ENCODE measurements at places on chromosomes 5 and 9.

DNA sequence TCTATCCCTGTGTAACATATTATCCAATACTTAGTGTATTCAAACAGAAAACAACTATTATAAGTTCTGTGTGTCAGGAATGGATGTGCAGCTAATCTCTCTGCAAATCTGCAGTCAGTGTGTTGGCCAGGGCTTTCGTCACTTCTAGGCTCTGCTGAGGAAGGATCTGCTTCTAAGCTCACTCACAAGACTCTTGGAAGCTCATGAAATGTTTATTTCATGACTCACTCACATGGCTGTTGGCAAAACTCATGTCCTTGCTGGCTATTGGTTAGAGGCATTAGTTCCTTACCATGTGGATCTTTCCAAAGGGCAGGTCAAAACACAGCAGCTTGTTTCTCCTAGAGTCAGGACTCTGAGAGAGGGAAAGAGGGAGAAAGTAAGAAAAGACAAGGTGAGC lies 367.4 kb upstream of the SMARCA2 start:
- DNase-seq = no peak

- no peak for DNase-seq
These were observed 160.0 kb downstream of the PRR16 start for GRCh38 chr5:120624021-120624563.

GRCh38 chr9:79240774-79241173 lies 331.0 kb upstream of the TLE4 start:
- no peak for DNase-seq

DNA sequence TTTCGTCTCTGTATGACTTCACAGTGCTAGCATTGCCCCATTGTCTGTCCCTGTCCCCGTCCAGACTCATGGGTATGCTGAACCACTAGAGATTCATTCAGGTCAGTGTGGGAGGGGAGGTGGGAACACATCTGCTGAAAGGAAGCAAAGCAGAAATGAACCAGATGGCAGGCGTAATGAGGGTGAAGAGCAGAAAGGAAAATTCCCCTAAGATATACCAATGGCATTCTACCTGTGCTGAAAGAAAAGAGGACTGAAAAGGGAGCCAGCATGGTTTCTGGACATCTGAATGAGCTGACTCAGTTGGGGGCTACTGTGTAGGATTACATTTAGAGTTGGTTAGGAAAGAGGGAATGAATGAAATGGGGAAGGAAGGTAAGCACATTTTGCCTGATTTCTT lies 678.7 kb downstream of the MAT2B start:
- no peak for DNase-seq

GRCh38 chr9:121698627-121699570 lies 47.5 kb downstream of the DAB2IP start:
- peak; percentile 8 for DNase-seq

GRCh38 chr5:33470544-33470943 lies 29.8 kb downstream of the TARS1 start:
- DNase-seq = no peak

GRCh38 chr9:35026671-35027070 lies 37.1 kb downstream of the DNAJB5 start:
- no peak for DNase-seq

- no peak for DNase-seq
These were observed 2.2 kb downstream of the FTMT start for GRCh38 chr5:121853850-121854249.

GRCh38 chr9:84940294-84940693 lies 270.8 kb downstream of the NTRK2 start:
- DNase-seq = no peak

GRCh38 chr5:156295431-156295830 lies 31.5 kb upstream of the SGCD start:
- DNase-seq = no peak

- DNase-seq = no peak
These were observed 11.9 kb upstream of the GM2A start for GRCh38 chr5:151240924-151241635.

- no peak for DNase-seq
These were observed 821.5 kb downstream of the EFNA5 start for GRCh38 chr5:106849266-106849665.

GRCh38 chr5:31942546-31942945 lies 231.6 kb downstream of the GOLPH3 start:
- DNase-seq = no peak

DNA sequence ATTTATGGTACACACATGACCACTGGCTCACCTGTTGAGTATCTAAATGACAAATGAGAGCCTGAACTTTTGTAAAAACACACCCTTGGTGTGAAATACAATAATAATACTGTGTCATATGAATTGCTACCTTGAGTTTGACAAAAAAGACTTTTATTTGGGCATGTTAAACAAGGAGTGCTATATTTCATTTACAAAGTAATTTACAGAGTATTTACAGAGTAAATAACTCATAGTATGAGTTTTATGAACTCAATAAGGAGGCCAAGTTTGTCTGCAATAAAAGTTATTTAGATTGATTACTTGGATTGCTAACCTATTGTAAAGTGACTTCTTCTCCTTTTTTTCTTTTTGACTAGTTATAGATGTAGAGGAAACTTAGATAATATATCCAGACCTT lies 146.0 kb upstream of the NUDT12 start:
- DNase-seq = no peak

GRCh38 chr5:149639737-149640136 lies 58.4 kb downstream of the ARHGEF37 start:
- DNase-seq = no peak

DNA sequence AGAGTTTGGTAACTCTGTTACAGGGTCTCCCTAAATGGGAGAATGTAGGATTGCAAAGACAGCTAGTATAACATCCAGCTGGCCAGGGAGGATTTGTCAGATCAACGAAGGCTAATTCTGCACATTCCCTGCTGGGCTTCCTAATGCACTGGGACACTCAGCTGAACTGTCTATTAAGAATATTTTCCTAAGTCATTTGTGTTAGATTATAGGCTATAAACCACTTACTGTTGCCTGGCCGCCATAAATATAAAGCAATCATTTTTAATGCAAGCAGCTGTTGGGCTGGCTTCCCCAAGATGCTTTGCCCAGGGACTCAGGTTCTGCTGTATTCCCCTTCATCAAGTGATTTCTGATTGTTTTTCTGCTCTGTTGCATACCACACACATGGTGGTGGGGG lies 35.3 kb upstream of the SLIT3 start:
- DNase-seq = no peak

GRCh38 chr9:127334725-127335124 lies 62.2 kb upstream of the SLC2A8 start:
- DNase-seq = no peak

- no peak for DNase-seq
These were observed 1.3 kb downstream of the HAVCR2 start for GRCh38 chr5:157107508-157107907.

DNA sequence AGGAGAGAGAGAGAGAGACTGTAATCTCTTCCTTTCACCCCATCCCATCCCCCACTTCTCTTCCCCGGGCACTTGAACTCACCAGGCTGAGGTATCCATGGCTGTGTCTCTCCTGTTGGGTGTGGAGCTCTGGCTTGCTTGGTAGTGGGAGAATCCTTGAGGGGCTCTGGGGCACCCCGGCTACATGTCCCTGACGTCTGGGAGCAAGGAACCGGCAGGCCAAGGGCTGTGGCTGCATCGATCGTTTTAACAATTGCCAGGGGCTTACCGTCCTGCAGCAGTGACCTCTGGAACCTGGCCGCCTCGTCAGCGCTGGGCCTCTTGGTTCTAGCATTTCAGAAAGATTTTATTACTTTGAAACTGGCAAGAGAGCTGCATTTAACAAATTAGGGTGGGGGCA lies 30.0 kb downstream of the FGF18 start:
- no peak for DNase-seq

DNA sequence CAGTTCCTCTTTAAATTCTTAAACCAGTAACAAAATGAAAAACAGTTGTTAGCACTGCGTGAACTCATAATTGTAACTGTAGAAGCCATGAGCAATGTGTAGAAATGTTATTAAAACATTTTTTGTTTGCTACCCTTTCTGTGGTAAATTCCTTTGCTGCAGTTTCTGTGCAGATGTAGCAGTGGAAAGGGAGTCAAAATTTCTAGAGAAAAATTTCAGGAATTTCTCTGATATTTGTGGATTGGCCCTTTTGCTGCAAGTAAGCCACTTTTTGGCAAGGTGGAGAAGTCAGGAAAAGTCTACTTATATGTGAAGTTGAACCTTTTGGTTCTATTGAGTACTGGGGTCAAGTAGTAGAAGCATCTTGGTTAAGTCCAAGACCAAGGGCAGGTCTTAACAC lies 10.1 kb downstream of the FBXL7 start:
- no peak for DNase-seq

- no peak for DNase-seq
These were observed 34.7 kb downstream of the TRIP13 start for GRCh38 chr5:927172-928015.

DNA sequence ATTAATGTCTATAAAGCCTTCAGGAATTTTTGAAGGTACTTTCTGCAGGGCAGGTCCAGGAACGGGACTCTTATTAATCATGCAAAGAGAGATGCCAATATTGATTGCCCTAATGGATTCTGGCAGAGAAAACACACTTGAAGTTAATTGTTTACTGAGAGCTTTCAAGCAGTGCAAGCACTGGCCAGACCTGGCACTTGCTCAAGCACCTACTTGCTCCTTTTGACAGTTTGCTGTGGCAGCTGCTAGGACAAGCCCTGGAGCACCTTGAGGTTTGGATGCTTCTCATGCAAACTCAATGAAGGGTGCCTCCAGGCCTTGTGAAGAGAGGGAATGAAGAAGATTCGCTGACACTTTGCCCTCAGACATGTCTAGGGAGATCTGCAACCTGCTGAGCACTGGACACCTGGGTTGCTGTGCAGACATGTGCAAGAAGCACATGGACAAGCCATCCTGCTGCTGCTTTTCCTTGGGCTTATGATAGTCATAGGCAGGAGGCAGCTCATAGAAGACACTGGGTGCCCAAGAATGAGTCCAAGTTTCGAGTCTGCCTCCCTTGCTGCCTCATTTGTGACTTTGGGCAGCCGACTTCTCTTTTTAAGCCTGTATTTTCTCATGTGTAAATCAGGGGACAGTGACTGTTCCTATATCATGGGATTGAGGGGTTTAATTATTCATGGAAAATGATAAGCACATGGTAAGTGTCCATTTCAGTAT lies 88.8 kb upstream of the EQTN start:
- DNase-seq = no peak

DNA sequence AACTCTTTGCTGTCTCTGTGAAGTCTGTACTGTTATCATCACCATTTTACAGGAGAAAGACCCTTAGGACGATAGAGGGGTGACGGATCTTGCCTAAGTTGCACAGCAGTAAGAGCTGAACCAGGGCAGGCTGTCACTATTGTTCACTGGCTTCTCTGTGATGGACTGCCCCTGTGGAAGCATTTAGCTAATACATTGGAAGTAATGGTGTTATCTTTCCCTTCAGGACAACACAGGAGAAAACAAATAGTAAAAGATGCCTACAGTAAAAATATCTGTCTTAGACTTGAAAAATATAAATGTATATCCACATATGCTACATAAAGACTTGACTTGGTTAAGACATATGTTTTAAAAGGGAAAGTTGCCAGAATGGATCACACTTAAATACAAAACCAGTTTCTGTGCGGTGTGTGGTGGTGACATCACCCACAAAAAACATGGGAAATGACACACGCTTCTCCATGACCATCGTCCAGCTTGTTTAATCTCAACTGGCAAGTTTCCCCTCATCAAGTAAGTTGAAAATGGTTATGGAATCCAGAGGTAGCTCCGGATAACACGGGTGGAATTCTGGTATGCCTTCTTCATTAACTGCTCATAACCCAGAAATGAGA lies 351.8 kb downstream of the EBF1 start:
- DNase-seq = no peak

GRCh38 chr5:99179206-99179605 lies 250.4 kb upstream of the CHD1 start:
- DNase-seq = no peak

DNA sequence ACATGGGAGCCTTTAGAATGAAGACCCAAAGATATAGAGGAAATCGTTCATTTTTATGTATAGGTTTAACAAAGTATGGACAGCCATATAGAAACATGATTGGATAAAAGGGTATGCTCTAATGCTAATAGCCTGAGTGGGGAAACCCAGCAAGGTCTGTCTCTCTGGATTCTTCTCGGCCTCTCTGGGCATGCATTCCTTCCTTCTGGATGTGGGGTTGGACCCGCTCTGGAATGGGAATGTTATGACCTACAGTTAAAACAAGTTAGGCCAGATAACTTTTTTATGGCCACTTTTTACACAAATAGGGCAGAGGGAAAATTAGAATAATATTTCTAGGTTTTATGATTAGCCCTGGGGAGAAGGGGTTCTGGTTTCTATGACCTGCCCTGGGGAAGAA lies 103.2 kb downstream of the ARSB start:
- DNase-seq = no peak

DNA sequence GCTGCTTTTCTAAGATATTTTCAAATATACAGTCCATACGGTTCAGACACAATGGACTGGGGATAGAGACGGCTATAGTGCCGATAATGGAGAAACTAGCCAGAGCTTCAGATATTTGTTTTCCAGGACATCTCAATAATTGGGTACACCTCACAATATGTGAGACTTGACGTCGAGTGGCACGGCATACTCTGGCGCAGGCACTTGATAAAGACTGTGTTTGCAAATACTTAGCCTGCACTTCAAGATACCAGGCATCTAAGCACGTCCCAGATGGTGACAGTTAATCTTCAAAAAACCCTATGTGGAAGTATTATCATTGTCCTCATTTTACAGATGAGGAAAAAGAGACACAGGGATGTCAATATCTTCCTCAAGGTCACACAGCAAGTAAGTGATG lies 48.5 kb downstream of the SEMA5A start:
- no peak for DNase-seq

DNA sequence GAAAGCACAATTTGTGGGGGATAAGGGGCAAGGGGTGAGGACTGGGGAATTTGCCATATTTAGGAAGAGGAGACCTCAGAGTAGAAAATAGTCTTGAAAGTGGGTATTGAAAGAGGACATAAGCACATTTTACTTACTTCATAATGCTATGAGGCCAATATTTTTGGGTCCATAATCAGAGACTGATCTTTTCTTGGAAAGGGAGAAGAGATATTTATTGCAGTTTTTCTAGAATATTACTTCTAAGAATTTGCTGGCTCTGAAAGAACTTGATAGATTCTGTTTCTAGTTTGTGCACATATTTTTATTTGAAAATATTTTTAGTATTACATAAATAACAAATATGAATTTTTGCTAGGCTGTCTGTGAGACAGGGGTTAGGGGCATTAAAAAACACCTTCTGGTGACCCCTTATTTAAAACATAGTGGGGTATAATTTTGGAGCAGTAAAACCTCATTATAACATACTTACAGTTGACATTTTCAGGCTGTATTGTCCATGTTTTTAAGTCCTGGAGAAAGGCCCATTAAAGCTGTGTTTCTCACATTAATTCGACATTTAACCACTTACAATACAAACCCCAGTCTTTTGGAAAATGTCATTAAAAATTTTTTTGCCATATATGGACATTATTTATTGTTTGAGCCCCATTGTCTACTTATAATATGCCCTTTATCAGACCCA lies 118.9 kb upstream of the NFIB start:
- no peak for DNase-seq

DNA sequence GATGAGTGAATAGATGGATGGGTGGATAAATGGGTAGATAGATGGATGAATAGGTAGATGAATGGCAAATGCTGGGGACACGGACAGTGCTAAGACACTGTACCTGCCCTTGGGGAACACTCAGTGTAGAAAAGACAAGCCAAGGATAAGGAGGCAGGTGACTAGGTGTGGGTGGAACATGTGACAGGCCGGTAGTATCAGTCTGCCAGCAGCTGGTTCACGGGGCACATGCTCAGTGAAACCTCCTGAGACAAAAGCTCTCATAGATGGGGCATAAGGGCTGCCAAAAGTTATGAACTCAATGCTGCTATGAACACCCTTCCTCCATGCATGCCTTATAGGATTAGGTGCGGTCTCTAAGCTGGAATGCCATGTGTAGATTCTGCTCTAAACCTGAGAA lies 71.0 kb downstream of the C5orf15 start:
- no peak for DNase-seq

Measured in stimulated activated CD8-positive, alpha-beta memory T cell treated with anti-CD3 and anti-CD28 coated beads, Interleukin-7, amount 100 ng/mL, for 1 hour (primary cell).